Uterus (tissue), 4 donors: ENCODE measurements at places on chromosomes 16 and 17.
A peak's percentile ranks its signal among the peaks of the same experiment; 100 is the strongest.

GRCh38 chr16:21101631-21102420 lies 48.8 kb downstream of the DNAH3 start:
- DNase-seq: no peak

DNA sequence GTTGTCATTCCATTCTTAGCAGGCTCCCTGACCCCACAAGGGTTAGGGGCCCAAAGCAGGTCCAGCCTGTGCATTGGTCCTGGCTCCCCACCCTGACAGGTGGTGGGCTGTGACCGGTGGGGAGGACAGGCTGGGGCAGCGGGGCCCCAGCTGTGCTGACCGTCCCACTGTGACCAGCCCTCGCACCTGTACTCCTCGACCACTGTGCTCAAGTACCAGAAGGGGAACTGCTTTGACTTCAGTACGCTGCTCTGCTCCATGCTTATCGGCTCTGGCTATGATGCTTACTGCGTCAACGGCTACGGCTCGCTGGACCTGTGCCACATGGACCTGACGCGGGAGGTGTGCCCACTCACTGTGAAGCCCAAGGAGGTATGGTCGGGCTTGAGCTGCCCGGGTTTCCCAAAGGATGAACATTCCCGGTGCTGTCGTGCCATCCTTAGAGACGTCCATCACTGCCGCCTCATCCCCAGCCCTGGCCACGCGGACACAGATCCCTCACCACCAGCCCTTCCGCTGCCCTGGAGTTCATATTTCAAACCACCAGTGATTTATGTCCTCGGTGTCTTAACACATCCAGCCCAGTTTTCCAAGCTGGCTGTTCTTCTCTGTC lies 7.3 kb downstream of the DRC7 start:
- peak; percentile 33 for DNase-seq

- DNase-seq: no peak
These were observed 120.4 kb downstream of the SNX29 start for GRCh38 chr16:12096828-12097522.

- no peak for DNase-seq
These were observed 45.4 kb downstream of the CREBBP start for GRCh38 chr16:3835089-3835602.

- DNase-seq: no peak
These were observed 18.0 kb downstream of the CTRB2 start for GRCh38 chr16:75188832-75189477.

DNA sequence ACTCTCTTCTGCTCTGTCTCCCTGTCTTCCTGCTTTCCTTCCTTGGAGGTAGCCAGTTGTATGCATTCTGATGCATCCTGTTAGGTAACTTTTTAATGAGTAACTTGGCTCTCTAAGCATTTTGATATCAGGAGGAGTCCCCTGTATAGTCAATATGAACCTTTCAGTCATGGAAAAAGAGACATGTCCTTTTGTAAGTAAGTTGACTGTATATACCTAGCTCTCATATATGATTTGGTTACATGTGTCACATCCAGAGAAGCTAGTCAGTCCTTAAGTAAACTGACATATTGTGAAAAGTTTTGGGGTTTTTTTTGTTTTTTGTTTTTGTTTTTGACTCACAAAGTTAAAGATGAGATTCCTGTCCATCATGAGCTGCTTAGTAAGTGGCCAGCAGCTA lies 18.8 kb downstream of the UTP18 start:
- DNase-seq: no peak

DNA sequence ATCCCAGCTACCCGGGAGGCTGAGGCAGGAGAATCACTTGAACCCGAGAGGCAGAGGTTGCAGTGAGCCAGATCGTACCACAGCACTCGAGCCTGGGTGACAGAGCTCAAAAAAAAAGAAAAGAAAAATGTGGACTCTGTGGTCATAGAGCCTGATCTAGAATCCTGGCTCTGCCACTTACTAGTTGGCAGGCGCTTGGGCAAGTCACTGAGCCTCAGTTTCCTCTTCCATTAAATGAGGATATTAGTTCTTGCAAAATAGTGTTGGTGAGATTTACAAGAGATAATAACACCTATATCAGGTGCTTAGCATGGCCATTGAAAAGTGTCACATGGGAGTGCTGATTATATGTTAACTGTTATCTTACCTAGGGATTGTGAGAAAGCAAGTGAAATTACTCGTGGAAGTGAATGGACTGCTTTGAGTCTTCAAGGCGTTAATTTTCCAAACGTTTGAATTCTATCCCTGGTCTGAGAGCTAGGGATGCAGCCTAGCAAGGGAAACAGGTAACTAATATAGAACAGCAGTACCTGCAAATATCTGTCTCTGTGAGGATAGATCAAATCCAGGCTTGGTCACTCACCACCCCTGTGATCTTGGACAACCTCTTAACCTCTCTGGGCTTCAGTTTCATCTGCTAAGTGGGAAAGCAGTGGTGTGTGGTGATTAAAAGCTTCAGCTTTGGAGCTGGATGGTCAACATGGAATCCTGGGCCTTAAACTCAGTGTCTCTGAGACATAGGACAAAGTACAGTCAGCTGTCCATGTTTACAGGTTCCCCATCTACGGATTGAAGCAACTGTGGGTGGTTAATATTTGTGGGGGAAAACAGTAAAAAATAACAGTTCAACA lies 953 bp upstream of the NSMCE1 start:
- no peak for DNase-seq

DNA sequence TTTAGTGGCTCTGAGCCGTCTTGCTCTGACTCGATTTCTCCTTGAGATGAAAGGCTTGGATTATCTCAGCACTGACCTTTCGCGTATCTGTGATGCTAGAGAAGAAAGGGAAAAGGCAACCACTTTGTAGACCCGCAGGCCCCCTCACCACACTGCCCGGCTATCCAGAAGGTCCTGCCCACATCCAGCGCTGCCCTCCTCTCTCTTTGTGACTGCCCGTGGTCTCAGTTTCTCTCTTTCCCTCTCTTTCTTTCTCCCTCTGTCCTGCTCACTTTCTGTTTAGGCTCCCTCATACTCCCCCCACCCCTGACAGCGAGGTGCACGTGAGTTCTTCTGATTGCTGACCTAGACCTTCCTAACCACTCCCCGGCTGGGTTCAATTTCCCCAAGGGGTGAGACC lies 12.8 kb upstream of the TBX21 start:
- DNase-seq: no peak

DNA sequence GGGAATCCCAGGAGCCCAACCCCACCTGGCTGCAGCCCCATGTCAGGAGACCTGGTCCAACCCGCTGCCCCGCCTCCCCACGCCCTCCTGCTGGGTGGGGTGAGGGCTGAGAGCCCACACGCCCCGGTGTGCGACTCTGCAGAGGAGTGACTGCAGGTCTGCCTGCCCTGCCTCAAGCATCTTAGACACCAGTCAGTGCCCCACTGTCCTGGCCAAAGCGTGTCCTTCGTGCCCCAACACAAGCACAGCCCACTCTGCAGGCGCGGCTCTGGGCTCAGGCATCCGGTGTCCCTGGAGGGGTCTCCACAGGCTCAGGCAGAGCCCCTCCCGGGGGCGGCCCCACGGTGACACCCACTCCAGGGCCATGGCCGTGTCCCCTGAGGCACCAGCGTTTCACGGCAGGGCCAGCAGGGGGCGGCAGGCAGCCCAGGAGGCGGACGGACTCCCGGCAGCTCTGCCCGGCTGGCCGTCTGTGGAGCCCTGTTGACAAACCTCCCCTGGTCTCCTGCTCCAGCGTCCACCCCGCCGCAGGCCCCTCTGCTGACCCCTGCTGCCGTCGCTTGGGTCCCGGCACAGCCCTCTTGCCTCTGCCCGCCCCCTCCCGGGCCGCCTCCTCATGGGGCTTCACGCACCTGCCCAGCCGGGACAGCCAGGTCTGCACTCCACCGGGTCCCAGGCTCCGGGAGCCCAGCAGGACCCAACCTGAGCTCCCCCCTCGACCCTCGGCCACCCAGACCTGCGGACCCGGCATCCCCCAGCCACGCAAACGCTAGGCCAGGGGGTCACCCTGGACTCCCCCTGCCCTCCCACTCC lies 8.6 kb upstream of the UBE2I start:
- no peak for DNase-seq

GRCh38 chr17:36503456-36504155 lies 17.1 kb downstream of the ZNHIT3 start:
- DNase-seq: no peak

DNA sequence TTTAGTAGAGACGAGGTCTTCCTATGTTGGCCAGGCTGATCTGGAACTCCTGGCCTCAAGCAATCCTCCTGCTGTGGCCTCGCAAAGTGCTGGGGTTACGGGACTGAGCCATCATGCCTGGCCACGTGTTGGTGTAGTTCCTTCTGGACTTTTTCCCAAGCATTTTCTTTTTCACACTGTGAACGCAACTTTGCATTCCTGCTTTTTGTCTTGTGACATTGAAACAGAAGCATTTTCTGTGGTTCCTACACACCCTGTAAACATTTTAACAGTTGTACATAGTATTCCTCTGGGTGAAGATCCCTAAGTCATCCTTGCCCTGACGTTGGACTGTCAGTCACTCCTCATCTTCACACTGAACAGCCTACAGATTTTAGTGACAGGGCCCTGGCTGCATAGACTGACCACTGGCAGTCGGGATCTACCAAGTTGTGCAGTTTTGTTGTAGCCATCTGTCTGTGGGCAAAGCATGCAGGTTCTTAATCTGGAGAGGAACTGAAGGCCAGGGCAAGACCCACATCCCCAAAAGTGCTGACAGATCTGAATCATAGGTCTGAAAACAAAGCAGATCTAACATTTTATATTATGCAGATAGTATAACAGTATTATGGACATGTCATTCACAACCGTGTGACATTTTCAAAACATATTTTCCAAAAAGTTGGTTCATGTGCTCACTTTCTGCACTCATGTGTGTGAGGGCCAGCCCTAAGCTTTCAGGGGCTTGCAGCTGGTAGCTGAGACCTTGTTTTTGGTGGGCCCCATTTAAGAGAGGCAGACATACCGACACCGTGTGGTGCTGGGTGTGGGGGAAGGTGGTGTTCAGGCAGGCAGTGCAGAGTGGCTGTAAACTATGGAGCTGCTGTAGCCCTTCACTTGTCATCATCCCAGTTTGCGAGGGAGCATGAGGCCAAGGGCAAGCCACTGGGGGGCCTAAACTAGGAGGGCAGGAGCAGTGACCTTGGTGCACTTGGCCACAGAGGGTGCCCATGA lies 59.9 kb downstream of the EPN2 start:
- no peak for DNase-seq

GRCh38 chr17:80992948-80993624 lies 1.4 kb downstream of the CHMP6 start:
- no peak for DNase-seq

- no peak for DNase-seq
These were observed 4.1 kb downstream of the UBFD1 start for GRCh38 chr16:23561586-23561985.

GRCh38 chr16:25419681-25420080 lies 162.0 kb upstream of the ZKSCAN2 start:
- DNase-seq: no peak

DNA sequence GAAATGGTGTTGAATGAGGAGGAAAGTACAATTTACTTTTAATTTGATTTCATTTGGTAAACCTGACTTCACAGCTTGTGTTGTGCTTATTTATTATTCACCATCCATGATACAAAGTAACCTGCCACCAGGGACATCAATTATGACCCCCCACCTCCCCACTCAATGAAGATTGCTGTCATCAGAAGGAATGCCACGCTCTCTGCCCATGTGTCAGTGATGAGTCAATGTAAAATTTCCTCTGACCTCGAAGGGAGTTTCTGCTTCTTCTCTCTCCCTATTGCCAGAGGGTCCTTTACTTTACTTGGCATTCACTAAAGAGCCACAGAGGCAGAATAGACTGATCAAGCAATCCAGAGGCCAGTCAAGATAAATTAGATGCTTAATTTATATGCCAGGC lies 759.7 kb downstream of the CDH11 start:
- DNase-seq: no peak

GRCh38 chr17:31778523-31778922 lies 80.5 kb downstream of the COPRS start:
- DNase-seq: no peak

GRCh38 chr16:26981266-26981938 lies 85.3 kb upstream of the C16orf82 start:
- DNase-seq: no peak

DNA sequence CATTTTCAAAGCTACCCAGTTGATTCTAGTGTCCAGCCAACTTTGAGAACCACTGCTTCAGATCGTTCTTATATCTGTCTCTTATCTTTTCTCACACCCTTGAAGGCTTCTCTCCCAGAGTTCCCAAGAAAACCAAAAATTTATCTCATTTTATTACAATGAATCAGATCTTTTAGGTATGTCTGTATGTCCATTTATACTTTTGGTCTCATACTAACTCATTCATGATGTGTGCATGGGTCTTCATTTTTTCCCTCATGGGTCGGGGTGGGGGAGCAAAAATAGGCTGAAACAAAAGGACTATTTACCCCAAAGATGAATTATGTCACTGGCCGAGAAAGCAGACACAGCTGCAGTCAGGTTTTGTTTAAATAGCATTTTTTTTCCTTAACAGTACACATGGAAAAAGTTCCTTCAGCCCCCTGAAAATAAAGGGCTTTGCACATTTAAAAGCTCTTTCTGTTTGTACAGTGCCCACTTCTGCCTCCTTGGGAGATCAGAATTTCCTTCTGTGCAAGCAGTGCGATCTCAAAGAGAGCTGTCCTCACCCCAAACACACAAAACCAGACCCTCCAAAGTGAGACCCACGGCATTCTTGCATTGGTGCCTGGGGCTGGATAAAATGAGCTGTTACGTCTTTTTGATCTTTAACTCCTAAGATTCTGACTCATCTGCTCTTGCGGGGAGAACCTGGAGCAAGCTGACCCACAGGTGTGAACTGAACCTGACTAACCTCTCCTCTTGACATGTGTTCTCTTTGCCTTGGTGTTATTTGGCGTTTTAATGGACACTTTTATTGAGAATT lies 251.2 kb upstream of the ELAC2 start:
- DNase-seq: no peak

DNA sequence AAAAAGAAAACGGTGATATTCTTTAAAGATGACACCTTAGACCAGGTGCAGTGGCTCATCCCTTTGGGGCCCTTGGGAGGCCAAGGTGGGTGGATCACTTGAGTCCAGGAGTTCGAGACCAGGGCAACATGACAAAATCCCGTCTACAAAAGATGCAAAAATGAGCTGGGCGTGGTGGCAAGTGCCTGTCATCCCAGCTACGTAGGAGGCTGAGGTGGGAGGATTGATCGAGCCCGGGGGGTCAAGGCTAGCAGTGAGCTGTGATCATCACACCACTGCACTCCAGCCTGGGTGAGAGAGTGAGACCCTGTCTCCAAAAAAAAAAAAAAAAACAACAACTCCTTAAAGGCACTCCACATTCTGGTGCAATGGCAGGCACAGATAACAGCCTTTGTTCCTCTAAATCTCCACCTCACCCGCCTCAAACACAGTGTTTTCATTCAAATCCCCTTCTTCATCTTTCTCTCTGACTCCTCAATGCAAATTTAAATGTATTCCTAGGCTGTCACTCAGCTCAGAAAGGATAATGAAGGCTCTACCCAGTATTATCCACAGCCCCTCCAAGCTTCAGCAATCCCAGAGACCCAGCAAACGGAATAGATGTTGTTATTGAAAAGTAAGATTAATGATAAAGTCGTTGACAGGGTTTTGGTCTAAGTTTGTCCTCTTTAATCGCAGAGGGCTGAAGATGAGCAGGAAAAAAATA lies 56.2 kb upstream of the CACNG5 start:
- no peak for DNase-seq

- no peak for DNase-seq
These were observed 23.4 kb downstream of the NDEL1 start for GRCh38 chr17:8459107-8459506.

- DNase-seq: no peak
These were observed 335 bp downstream of the TMEM11 start for GRCh38 chr17:21213638-21214014.

GRCh38 chr17:50952013-50952412 lies 85.9 kb upstream of the TOB1 start:
- DNase-seq: no peak

GRCh38 chr16:67805718-67806427 lies 487 bp downstream of the RANBP10 start:
- no peak for DNase-seq
